NCI-H2107 (cell line): ENCODE measurements at places on chromosomes 16 and 17.

DNA sequence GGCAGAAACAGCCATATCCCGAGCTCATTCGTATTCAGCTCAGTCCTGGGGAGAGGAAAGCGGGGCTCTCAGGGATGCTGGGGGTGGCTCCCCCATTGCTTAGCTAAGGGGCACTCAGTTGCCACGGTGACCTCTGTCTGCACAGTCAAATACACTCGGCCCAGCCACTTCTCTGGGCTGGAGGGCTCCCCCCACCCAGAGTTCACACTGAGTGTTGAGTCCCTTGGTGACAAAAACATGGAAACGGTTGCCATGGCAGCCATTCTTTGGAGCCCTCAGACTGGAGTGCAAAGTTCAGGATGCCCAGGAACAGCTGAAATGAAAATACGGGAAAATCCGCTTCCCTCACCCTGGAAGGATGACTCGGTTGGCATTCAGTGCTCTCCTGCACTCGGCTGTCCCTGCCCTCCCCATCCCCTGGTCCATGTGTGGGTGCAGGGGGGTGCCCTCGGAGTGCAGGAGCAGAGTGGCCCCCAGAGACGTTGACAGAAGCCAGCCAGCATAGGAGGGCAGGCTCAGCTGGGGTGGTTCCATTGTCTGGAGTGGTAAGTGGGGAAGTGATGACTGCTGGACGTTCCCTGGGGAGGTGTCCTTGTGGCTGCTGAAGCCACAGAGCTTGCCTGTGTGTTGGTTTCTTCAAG is 216.5 kb downstream of the NTN1 start:
- no peak for DNase-seq

GRCh38 chr17:43644081-43644480 is 17.6 kb downstream of the MEOX1 start:
- no peak for DNase-seq

DNA sequence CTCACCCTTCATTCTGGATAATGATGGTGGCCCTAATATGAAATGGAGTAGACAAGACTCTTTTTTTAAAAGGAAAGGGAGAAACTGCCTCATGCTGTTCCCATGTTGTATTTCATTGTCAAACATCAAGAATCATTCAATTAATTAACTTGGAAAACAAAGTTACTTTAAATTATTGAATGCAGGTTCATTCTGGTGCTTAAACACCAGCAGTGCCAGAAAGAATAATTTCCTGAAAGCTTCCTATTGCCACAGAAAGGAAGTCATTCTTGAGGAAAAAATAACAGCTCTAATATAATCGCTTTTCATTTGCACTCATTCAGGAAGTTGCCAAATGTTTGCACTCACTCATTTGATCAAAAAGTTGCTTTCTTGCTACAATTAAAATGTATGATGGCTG is 497.1 kb upstream of the CDH11 start:
- DNase-seq = no peak

- DNase-seq = no peak
Observed at GRCh38 chr17:57976594-57976993, 11.5 kb downstream of the VEZF1 start.

DNA sequence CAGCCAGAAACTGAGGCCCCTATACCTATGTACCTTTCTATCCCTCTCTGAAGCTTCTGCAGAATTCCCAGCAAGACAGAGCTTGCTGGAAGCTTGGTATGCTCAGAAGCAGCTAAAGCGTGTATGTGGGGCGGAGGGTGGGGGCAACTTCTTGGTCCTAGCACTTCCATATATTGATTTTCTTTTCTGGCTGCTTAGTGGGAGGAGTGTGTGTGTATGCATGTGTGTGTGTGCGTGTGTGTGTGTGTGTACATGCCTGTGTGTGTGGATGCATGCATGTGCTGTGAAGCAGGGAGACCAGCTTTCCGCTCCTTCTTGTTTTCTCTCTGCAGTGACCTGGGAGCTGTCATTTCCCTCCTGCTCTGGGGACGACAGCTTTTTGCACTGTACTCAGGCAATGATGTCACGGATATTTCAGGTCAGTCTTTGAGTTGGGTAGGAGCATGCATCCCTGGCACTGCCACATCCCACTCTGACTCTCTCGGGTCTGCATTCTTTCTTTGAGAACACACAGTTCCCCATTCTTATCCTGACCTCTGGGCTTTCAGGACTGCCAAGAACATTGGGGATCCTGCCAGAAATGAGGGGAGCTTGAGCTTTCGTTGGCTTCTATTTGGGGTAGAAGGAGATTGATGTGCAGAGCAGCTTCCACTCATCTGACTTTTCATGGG is 10.7 kb downstream of the HPR start:
- no peak for DNase-seq
